ENCODE measurements at places on chromosomes 13 and 19. TPM values are rescaled to one million over a fixed set of nuclear protein-coding genes. Genes with fewer than 3 reads are reported as not detected.

CABP5 gene
- polyA plus RNA-seq: 22.8 TPM

CEACAM5 gene
- polyA plus RNA-seq: 1,632 TPM

C19orf44 gene
- 3.8 TPM for polyA plus RNA-seq

PPM1N gene
- 3.5 TPM for polyA plus RNA-seq

FGF21 gene
- polyA plus RNA-seq: not detected

DNA sequence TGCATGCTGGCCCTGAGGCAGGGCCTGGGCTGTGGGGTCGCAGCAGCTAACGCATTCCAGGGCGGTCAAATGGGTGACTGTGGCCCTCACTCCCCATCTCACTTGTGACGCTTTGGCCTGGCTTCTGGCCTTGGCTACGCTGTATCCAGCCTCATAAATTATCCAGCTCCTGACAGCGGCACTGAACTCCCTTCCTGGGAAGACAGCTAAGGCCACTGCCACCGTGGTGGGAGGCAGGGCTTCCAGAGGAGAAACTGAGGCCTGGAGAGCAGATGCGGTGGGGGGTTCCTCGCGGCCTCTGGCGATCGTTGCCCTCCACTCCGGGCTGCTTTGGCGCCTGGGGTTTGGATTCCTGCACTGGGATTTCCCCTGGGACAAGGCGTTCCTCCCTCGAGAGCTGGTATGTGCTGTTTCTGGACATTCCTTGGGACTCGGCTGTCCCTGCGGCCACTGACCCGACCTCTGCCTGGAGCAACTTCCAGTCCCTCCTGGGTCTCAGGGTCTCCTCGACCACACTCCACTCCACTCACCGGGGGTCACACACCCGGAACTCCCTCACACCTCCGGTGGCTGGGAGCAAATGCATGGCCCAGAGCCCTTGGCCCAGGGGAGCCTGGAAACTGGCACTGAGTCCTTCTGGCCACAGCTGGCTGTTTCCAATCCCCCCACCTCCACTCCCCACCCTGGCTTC lies 3.4 kb downstream of the TBXA2R start:
- no peak for DNase-seq

DNA sequence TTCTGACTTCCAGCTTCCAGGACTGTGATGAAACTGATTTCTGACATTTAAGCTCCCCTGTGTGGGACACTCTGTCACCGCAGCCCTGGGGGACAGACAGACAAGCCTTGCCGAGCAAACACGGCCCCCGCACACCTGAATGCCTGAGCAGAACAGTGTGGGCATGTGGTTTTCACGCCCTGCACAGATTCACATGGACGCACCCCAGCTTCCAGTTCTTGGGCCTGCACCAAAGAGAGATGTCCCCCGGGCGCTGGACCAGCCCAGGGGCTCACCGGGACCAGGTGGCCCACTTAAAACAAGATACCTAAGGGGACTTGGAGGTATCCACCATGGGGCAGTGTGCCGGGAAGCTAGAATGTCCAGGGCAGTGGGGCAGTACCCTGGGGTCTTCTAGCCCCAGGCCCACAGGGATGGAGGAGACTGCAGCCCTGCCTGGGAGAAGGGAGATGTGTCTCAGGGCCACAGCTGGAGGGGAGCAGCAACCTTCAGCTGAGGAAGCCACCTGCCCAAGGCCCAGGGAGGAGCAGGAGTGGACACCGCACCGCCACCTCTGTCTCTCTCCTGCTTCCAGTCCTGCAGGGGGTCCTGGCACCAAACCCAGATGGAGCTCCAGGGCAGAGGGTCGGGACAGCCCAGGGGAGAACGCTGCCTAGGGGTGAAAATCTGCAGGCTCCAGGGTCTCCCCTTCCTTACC lies 50.5 kb downstream of the SOX1 start:
- peak; percentile 54 for DNase-seq

DNA sequence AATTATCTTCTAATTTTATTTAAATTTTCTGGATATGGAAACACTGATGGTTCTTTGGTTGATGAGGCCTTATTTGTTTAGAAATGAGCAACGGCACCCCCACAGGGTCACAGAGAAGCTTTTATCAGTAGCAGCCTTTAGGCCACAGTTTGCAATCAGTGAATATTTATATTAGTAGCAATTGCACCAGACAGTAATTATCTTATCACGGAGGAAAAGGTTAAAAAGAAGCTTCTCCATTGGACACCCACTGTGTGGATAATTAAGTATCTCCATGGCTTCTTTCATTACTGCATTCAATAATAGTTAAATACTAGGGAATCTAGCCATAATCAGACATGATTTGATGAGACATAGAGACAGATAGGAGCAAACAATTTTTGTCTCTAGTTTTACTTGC lies 2099.2 kb upstream of the PCDH20 start:
- DNase-seq: no peak

DNA sequence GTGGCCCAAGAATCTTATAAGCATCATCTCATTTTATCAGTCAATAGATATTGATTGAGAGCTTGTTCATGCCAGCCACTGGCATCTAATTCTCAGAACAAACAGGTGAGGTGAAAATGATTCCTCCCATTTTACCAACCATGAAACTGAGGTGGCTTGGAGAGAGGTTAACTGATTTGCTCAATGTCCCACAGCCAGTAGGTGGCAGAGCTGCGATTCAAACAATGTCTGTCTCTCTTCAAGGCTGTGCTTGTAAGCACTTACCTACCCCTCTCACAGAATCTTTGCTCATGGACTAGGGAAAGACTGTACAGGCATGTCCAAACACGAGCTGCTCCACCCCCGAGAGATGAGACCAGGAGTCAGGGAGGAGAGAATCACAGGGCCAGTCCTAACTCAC lies 21.5 kb upstream of the GSX1 start:
- DNase-seq: no peak

- DNase-seq: no peak
Observed at GRCh38 chr13:73715114-73715910, 418.9 kb downstream of the KLF12 start.

DNA sequence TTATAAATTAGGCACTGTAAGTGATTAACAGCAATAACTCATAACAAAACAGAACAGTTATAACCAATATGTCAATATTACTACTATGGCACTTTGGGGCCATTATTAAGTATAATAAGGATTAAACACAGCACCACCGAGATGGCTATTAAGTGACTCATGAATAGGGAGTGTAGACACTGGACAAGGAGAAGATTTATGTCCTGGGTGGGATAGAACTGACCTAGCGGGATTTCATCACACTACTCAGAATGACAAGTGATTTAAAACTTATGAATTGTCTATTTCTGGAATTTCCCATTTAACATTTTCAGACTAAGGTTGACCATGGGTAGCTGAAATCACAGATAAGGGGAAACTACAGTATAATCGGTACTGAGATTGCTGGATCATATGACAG lies 79.0 kb upstream of the SLC7A1 start:
- DNase-seq: no peak

All from sigmoid colon (tissue), 7 donors.